ENCODE measurements at places on chromosomes 5 and 9. TPM values are rescaled to one million over a fixed set of nuclear protein-coding genes. Genes with fewer than 3 reads are reported as not detected.

GRCh38 chr9:125696106-125696647 lies 10.8 kb downstream of the MAPKAP1 start:
- no peak for DNase-seq

DNA sequence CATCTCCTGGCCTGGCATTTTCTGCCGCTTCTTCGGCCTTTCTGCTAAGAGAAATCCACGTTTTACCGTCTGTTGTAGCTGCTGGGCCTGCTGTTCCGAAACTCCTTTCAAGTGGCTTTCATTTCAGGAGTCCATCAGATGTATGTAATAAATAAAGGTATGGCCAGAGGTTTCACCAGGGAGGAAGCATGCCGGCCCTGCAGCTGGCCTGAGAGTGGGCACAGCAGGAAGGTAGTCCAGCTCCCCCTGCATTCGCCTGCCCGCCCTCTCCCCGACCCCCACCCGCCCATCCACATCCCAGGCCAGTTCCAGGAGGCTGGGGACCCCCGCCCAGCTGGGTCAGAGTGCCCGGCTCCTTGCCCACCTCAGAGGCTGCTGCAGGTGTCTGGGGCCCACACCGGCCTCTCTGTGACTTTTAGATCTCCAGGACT lies 46.4 kb upstream of the EXOC3 start:
- DNase-seq: no peak

GRCh38 chr9:33102551-33103210 lies 26.2 kb upstream of the SMU1 start:
- no peak for DNase-seq

Gene TXNDC15
- total RNA-seq: 69.2 TPM

- no peak for DNase-seq
These were observed 458.7 kb downstream of the EBF1 start for GRCh38 chr5:158641016-158641415.

Gene HINT1
- 142 TPM for total RNA-seq

DNA sequence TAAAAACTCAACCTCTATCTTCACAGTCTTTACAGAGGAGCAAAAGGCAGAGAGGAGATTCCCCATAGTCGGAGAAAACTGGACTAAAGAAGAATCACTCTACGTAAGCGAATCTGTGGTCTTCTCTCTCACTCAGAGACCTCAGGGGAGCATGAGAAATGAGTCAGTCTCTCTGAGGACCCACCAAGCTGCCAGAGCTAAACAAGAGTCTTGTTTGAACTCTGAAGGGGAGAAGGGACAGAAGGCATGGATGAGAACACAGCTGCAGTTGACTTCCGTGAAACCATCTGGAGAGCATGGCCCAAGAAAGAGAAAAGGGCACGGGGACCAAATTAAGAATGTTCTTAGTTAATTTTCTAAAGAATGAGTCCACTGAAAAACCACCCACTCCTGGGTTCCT lies 12.8 kb upstream of the MAN2A1 start:
- no peak for DNase-seq

Gene CCDC192
- not detected for total RNA-seq

DNA sequence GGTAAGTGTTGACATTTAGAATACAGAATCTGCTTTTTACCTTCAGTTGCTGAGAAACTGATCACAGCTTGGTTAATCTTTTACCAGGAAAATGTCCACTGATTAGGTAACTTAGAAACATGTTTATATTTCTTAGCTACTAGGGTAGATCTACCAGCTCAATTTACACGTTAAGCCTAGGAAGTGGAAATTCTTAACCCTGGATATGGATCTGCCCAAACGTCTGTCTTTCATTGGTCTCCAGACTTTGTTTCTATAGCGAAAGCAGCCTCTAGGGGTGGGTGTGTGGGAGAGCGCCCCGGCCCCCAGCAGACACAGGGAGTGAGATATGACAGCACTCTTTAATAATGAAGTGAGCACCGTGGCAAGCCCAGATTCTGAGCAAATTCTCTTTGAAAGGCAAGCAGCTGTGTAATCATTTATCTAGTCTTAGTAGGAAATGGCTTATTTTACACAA lies 141.6 kb upstream of the ZNF608 start:
- DNase-seq: no peak

- DNase-seq: no peak
These were observed 233.5 kb downstream of the MAN2A1 start for GRCh38 chr5:109923205-109923604.

Gene SLC23A1
- total RNA-seq: not detected

Gene PCDHB15
- total RNA-seq: 5.7 TPM

DNA sequence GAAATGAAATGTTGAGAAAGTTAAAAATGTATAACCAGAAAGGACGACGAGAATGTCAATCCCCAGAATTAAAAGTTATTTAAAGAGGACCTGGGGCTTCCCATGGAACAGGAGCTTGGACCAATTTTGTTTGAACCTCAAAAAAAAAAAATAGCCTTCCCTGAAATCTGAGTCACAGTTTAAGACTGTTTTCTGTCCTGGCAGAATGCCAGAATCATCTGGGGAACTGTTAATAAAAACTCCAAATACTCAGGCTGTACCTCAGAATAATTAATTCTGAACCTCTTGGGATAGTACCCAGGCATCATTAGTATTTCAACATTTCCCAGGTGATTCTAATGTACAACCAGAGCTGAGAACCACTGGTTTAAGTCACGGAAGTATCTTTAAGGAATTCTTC lies 102.2 kb upstream of the SLCO6A1 start:
- no peak for DNase-seq

- DNase-seq: no peak
These were observed 246.0 kb downstream of the ENC1 start for GRCh38 chr5:74394528-74394915.

GRCh38 chr9:121279776-121280388 lies 11.9 kb downstream of the GSN start:
- no peak for DNase-seq

Gene PCDHGC4
- total RNA-seq: 1.4 TPM

Gene NAIP
- 13.7 TPM for total RNA-seq

GRCh38 chr5:4881366-4882002 lies 258.6 kb upstream of the ADAMTS16 start:
- no peak for DNase-seq

GRCh38 chr9:96854651-96855273 lies 448 bp upstream of the ZNF782 start:
- DNase-seq: no peak

DNA sequence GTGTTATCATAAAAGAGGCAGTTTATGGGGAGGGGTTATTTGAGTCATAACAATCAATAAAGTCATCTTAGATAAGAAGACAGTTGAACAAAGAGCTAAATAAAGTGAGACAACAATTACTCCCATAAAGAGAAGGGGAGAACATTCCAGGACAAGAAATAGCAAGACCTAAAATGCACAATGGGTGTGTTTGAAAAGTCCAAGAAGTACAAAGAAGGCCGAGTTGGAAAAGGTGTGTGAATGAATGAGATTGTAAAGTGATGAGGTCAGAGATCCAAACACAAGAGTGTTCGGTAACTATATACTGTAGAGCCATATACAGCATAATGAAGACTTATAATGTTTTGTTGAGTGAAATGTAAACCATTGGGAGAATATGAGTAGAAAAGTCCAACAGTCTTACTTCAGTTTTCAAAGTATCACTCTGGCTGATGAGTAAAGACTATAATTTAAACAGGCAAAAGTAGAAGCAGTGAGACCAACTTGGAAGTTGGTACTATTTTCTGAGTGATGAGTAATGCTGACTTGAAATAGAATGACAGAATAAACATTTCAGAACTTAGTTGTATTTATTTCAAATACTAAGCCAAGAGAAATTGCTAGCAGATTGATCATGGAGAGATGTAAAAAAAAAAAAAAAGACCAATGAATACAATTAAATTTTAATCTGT lies 868.7 kb upstream of the CDH9 start:
- no peak for DNase-seq

Gene NEUROG1
- total RNA-seq: not detected

DNA sequence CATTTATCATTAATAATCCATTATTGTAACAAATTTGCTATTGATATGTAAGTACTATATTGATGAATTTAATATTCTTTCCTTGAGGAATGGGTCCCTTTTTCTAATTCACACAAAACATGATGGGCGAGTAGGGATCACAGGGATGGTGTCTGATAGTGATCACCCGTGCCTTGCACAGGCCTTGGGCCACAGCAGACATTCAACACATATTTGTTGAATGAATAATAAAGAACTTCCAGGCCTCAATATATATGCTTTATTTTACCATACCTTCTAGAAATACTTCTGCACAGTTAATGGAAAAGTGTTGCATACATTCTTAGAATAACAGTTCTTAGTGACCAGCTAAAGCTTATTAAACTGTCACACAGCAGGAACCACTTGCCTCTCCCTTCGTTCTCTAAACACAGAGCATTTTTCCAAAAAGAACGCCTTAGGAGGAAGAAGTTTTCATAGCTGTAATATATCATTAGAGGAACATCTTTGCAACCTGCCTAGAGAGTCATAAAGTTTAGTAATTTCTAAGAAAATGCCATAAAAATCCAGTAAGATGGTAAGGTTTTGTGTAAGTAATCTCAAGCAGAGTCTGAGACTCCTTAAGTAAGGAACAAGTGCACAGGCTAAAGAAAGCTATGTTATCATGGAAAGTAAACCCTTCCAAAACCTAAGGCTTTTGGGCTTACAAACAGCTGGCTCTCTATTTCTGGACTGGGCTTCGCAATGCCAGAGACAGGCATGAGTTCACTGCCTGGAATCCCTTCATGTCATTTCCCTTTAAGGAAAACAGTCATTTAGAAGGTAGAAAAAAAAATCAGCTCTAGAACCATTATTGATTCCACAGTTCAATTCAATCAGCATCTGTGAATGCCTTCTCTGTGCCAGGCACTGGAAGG lies 17.7 kb downstream of the TTLL11 start:
- no peak for DNase-seq

DNA sequence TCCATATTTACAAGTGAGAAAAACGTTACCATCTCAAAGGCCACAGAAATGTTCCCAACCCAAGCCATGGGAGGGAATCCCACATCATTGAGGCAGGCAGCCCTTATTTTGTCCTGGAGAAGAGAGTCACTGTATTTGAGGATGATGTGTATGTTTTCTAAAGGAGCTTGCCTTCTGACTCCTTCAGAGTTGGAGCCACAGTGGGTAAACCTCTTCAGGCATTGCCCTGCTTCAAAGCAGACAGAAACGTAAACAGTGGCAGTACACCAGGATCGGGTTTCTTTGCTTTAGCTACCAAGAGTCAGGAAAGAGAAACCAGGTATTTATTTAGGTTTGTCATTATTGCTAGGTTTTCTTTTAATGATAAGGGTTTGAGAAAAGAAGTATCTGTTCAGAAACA lies 45.7 kb downstream of the MUSK start:
- no peak for DNase-seq

DNA sequence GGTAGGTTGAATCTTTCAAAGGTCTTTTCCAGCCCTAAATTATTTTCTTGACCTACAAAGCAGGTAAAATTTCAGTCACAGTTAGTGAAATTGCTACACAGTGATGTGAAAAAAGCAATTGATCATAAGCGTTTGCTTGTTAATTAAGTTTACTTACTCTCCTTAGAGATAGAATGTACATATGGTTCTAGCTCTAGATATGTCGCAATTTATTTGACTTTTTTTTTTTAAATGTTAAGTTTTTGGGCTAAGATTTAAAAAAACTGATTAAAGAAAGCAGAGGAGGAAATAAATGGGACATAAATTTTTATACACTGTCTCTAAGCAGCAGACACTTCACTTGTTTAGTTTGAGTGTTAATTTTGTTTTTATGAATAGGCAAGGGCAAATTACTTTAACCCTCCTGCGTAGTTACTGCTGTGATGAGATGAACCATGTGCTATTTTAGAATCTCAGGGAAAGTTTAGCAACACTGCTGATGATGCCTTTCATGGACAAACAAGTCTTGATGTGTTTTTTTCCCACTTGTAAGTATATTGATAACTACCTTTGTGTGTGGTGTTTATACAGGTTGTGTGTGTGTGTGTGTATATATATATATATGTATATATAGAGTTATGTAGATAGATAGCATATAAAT lies 38.3 kb upstream of the FAM120AOS start:
- no peak for DNase-seq

GRCh38 chr5:37197340-37198050 lies 51.7 kb downstream of the CPLANE1 start:
- DNase-seq: no peak

- no peak for DNase-seq
These were observed 30.3 kb downstream of the CAST start for GRCh38 chr5:96692441-96692840.

Gene FOXD1
- total RNA-seq: 0.10 TPM

- DNase-seq: no peak
These were observed 144.9 kb upstream of the EGFLAM start for GRCh38 chr5:38113456-38113855.

Gene GM2A
- total RNA-seq: 33.1 TPM

GRCh38 chr5:102764381-102765004 lies 9.4 kb downstream of the PAM start:
- DNase-seq: no peak

Gene STPG3
- total RNA-seq: 0.59 TPM

- no peak for DNase-seq
These were observed 75.0 kb upstream of the FCN1 start for GRCh38 chr9:134992755-134993124.

- no peak for DNase-seq
These were observed 3.5 kb downstream of the PDE6A start for GRCh38 chr5:149940941-149941644.

GRCh38 chr9:93963969-93964368 lies 8.8 kb upstream of the BARX1 start:
- no peak for DNase-seq

Gene SLC22A5
- 15.3 TPM for total RNA-seq

DNA sequence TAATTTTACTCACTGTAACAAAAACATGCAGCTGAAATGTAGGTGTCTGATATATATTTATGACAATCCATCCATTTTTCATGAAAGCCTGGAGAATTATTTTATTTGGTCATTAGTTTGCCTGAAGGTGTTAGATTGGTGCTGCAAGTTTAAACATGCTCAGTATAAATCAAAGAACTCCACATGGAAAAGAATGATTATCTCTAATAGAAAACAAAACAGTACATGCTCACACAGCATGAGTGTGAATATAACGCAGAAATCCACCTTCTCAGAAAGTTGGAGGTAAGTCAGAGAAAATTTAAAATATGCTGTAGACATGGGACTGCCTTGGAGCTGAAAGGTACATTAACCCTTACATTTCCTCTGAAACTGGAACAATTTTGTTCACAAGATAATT lies 165.5 kb upstream of the RGS7BP start:
- DNase-seq: no peak

DNA sequence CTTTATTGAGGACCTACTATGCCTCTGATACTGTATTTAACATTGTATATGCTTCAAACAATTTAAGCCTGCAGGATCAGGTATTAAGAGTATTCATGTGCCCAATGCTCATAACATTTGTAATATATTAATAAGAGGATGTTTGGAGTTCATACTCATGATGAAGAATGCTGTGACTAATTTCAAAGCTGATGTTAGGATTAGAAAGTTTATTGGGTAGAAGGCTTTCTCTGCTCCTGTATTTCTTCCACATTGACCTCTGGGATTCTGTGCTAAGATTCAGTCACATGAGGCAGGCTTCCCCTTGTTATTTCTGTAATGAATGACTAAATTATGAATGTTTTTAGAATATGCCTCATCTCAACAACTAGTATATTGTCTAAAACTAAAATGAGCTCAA lies 456.4 kb downstream of the NFIB start:
- no peak for DNase-seq

GRCh38 chr5:32679218-32679617 lies 31.9 kb upstream of the NPR3 start:
- DNase-seq: no peak

Gene PCDHA1
- not detected for total RNA-seq

- DNase-seq: no peak
These were observed 75.2 kb upstream of the LMX1B start for GRCh38 chr9:126538550-126538949.
